Osteoblast (primary cell): ENCODE measurements at places on chromosomes 6 and 20. TPM values are rescaled to one million over a fixed set of nuclear protein-coding genes. Genes with fewer than 3 reads are reported as not detected.
A peak's percentile ranks its signal among the peaks of the same experiment; 100 is the strongest.

The ADGB gene
- under 0.01 TPM in 1 of 2 replicates, not detected in the other for total RNA-seq

- H3K4me1 ChIP-seq: no peaks in the 10 kb centered on the region
- H3K36me3 ChIP-seq: no peaks in the 10 kb centered on the region
- H3K27me3 ChIP-seq: peaks cover 86% of the 10 kb centered on the region
- H3K27ac ChIP-seq: no peak overlapping the region
- H3K4me3 ChIP-seq: no peak overlapping the region
- peak; percentile 68 for DNase-seq
Observed at GRCh38 chr20:20366876-20367574, 879 bp upstream of the INSM1 start.

GRCh38 chr20:32516583-32517517 lies 68.3 kb downstream of the NOL4L start:
- peak; percentile 58 for DNase-seq
- H3K4me1 ChIP-seq: no peaks in the 10 kb centered on the region
- H3K36me3 ChIP-seq: no peaks in the 10 kb centered on the region

The SOBP gene
- 3.6 and 12.1 TPM in 2 replicates for total RNA-seq

GRCh38 chr6:28383235-28384142 lies 16.1 kb downstream of the ZSCAN12 start:
- DNase-seq: peak; percentile 91
- H3K36me3 ChIP-seq: peaks cover 19% of the 10 kb centered on the region
- H3K27ac ChIP-seq: peak overlapping the region; percentile 92
- H3K4me3 ChIP-seq: peak overlapping the region; percentile 73
- peaks cover 6% of the 10 kb centered on the region for H3K4me1 ChIP-seq

- H3K27ac ChIP-seq: no peak overlapping the region
- H3K4me3 ChIP-seq: no peak overlapping the region
- DNase-seq: no peak
Observed at GRCh38 chr6:155212616-155213380, 51.0 kb upstream of the CLDN20 start.

GRCh38 chr20:62066983-62067433 lies 1.3 kb upstream of the TAF4 start:
- H3K27me3 ChIP-seq: no peaks in the 10 kb centered on the region
- peaks cover 16% of the 10 kb centered on the region for H3K4me1 ChIP-seq
- peak overlapping the region; percentile 76 for H3K4me3 ChIP-seq
